ENCODE measurements at places on chromosomes 4 and X.

DNA sequence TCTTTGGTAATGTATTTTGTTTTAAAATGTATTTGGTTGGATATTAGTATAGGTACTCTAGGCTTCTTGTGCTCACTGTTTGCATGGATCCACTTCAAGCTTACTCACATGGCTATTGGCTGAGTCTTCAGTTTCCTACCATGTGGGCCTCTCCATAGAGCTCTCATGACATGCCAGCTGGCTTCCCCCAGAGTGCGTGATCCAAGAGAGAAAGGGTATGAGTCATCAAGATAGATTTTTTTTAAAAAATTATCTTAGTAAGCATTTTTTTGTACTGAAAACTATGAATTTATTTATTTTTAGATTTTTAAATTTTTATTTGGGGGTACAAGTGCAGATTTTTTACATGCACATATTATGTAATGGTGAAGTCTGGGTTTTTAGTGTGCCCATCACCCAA lies 219.1 kb upstream of the AMOT start:
- DNase-seq: no peak

- no peak for DNase-seq
These were observed 697 bp downstream of the ZNF280C start for GRCh38 chrX:130267956-130268448.

DNA sequence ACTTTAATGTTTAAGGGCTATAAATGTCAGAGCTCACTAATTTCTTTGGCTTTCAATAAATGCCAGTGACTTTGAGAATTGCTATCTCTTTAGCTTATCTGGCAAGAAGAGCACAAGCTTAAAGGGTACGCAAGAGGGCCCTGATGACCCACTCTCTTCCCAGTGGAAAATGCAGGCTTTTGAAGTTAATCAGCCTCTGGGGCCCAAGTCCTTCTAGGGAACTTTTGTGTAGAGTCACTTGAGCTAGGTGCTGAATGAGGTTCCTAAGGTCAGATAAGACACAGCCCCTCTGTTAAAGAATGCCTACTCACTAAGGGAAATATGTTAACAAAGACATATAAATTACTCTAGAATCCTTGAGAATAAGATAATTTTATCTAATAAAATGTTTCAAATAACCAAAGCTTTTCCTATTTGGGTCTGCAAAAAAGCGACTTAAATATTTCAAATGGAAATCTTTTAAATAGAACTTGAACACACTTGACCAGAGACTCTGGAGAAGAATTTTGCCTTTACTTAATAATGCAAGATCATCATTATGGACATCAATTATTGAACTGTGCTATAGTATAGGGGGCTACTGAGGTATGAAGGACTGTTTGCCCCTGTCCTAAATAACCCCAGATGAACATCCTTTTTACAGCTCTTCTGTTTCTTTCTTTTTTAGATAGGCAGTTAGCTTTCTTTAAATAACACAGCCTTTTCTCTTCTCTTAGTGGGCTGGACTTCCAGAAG lies 430.1 kb downstream of the GBA3 start:
- DNase-seq: no peak

DNA sequence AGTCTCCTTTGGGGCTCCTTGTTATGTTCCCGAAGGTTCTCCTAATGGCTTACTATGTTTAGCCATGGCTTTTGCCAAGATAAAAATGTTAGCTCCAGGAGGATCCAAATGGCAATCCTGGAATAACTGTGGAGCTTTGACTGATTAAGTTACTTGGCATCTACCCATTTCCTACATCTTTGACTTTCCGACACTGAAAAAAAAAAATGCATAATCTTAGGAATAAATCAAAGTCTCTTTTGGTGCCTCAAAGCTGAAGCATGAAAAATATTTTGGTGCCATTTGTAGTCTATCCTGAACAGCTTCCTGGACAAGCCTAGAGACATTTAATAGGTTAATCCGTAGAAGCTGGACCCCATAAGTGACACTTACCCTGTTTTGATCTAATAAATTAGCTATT lies 191.7 kb downstream of the PALLD start:
- DNase-seq: no peak

- DNase-seq: no peak
These were observed 2.7 kb downstream of the SHOX start for GRCh38 chrX:633043-633984.

DNA sequence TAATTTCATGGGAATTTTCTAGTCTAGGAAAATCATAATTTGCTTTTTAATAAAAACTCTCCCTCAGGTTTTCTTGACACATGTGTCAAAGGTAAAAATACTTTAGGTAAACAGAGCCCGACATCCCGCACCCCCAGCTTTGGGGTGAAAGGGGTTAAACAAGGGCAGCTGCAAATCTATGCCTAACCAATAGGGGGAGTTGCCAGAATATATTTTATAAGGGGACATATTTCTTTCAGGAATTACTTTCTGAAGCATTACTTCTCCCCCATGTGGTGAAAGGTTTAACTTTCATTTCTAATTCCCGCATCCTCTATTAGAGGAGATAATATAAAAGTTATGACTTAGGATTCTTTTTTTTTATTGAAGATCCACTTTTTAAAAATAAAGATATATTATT lies 53.9 kb upstream of the HEPH start:
- DNase-seq: no peak

- DNase-seq: no peak
These were observed 44.9 kb upstream of the SLC2A9 start for GRCh38 chr4:10066206-10066605.

GRCh38 chr4:42786350-42787078 lies 106.0 kb upstream of the GRXCR1 start:
- DNase-seq: no peak

- no peak for DNase-seq
These were observed 33.5 kb downstream of the ARSJ start for GRCh38 chr4:113945906-113946305.

DNA sequence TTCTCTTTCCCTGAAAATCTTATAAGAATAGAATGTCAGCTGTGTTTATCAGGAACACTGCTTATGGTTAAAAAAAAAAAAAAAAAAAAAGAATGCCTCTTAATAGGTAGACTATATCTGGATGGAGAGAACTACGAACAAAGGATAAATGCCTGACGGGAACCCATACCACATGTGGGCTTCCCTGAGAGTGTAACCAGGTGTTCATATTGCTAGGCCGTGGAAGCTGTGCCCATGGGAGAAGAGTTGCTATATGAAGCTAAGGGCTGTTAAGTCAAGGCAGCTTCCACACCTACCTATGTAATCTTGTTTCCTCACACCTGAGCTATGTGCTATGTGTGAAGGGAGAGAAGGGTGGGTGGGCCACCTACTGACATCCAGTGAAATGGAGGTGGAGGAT lies 27.3 kb downstream of the TMEM184C start:
- no peak for DNase-seq

DNA sequence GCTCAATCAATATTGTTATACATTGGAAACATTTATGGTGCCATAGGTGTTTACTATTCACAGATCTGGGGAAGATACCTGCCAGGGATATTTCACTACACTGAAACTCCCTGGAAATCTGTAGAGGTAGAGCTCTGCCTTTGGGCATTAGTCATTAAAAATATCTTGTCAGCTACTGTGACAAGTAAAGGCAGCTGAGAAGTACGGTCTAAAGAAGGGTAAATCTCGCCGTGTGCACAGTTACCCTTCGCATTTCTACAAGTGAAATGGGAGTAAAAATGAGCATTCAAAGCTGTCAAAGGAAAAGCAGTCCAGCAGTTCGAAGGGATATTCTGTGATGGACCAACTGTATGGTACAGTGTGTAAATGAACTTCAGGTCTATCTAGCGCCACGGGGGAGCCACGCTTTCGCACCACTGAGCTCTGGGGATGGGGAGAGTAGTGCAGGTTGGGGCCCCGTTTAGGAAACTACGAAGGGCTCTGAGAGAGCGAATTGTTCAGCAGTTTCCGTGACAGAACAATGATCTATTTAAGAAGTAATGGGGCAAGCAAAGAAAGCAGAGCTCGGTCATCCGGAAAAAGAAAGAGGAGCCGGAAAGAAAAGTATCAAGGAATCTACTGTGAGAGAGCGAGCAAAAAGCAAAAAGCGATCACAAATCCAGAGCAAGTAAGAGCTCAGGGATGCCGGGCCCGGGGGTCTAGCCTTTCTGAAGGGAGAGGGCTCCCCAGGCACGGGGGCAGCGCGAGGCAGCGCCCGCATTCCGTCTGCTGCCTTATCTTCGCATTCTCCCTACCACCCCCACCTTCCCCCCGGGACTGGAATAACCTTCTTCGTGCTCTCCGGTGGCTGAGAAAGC lies 646 bp downstream of the TIGD4 start:
- DNase-seq: peak; percentile 2

GRCh38 chrX:9071031-9071650 lies 37.2 kb upstream of the FAM9B start:
- no peak for DNase-seq

DNA sequence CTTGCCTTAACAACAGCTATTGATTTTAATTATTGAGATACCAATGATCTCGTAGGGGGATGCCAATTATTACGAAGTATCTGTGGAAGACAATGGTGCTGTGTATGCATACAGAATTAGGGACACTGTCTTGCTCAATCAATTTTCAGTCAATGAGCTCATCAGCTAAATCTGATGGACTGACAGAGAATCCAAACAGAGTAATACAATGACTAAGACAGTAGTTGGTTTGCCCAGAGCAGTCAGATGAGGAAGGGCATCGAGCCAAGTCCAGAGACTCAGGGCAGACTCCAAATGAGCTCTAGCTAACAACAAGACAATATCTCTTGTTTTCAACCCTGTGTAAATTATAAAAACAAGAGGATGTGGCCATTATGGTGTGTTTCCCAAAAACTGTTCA lies 14.7 kb upstream of the GSX2 start:
- DNase-seq: peak; percentile 52

- peak; percentile 7 for DNase-seq
These were observed 1753.2 kb upstream of the PCDH7 start for GRCh38 chr4:28966982-28967381.

DNA sequence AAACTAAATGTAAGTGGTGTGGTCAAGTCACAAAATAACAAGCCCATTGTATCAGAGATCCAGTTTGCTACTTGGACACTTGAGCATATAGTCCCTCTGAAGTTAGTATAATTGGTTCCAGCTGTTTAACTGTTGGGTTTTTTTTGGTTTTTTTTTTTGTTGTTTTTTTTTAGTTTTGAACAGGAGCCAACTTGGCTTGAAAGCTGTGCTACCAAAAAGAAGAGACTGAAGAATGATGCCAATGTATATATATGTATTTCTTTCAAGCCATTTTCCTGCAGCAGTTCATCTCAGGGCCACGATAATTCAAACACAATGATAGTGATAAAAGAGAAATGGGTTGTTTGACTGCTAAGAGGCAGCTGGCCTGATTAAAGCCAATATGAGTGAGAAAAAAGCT lies 138.3 kb downstream of the PCDH18 start:
- DNase-seq: no peak

DNA sequence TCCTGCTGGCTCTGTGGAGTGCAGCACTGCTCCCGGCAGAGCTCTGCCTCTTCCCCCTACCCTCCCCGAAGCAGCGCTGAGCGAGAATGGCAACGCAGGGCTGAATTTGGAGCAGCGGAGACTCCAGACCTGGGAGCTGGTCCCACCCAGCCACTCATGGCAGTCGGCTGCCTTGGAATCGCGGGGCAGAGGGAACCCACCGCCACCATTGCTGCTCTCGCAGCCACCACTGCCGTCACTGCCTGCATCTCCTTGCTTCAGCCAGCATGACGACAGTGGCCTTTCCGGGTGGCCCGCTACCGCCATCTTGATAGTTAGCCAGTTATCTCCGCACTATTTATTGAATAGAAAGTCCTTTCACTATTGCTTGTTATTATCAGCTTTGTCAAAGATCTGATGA lies 321.5 kb upstream of the POU3F4 start:
- DNase-seq: no peak

DNA sequence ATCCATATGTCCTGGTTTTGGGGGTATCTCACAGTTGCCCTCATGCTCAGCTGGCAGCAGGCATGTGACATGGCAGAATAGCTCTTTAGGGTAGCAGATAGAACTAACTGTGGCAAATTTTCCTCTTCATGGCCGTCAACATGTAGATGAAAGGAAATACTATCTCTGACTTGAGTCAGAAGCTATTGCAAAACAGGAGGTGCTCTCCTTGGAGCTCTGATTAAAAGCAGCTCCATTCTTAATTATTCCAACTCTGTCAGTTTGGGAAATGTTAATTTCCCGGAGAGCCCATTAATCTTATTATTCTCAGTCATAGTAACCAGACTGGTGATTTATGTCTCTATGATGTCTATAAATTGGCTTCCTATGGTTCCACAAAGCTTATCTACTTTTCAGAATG lies 18.2 kb downstream of the IL13RA1 start:
- no peak for DNase-seq

DNA sequence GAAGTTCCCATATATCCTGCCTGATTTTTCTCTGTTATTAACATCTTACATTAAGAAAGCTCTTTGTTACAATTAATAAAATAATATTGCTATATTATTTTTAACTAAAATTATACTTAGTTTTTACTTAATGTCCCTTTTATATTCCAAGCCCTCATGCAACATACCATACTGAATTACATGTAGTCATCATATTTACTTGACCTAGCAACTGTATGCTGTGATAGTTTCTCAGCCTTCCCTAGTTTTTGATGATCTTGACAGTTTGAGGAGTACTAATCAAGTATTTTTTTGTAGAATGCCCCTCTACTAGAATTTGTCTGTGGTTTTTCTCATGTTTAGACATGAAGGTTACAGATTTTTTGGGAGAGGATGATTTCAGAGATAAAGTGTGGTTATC lies 1503.8 kb upstream of the PABPC4L start:
- no peak for DNase-seq

DNA sequence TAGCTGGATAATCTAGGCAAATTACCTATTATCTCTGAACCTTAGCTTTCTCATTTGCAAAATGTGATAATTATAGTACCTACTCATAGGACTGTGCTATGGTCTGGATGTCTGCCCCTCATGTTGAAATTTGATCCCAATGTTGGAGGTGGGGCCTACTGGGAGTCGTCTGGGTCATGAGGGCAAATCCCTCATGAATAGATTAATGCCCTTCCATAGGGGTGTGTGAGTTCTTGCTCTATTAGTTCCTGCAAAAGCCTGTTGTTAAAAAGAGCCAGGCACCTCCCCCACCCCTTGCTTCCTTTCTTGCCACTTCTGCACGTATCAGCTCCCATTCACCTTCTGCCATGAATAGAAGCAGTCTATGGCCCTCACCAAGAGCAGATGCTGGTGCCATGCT lies 73.9 kb downstream of the SERTM2 start:
- DNase-seq: no peak

GRCh38 chr4:9925750-9926439 lies 95.4 kb downstream of the SLC2A9 start:
- no peak for DNase-seq

GRCh38 chr4:42683393-42683792 lies 26.5 kb upstream of the ATP8A1 start:
- DNase-seq: no peak

DNA sequence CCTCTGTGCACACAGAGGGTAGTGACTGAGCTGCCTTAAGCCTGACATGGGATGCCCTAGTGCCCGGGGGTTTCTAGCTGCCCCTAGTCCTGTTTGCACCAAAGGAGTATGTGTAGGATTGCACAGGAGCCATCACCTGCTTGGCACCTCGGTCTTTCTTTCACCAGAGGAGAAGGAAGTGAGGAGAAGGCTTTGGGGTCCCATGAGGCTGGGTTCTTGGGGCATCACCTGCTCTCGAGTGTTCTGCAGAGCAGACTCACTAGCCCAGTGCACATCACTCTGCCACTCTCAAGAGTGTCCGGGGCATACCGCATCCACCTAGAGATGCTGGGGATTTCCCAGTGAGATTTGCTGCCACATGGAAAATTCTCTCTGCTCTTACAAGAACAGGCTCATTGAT lies 40.5 kb upstream of the GPR78 start:
- no peak for DNase-seq
